ENCODE measurements at places on chromosomes 7 and 10.

DNA sequence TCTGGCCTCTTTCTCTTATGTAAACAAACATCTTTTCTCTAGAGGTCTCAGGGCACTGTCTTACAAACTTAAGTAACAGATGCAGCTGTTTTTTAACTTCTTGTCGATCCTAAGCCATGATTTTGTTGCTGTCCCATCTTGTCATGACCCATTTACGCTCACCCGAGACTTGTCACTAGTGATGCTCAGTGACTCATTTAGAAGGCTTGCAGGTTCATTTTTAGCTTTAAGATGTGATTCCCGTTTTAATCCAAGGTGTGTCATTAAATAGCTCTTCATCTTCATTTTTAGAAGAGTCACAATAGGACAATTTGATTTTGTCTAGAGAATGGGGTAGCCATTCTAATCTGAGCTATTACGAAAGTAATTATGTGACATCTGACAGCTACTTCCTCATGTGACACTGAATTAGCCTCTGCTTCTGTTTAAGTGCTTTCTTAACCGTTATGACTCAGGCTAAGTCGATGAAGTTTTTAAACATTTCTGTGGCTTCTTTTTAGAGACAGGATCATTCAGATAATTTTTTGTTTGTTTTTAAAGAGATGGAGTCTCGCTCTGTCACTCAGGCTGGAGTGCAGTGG lies 42.7 kb downstream of the SPDYE5 start:
- peaks cover 10% of the 10 kb centered on the region for H3K4me1 ChIP-seq
- no peak for DNase-seq
- no peaks in the 10 kb centered on the region for H3K36me3 ChIP-seq
- H3K27me3 ChIP-seq: no peaks in the 10 kb centered on the region
- peak overlapping the region; percentile 42 for H3K4me3 ChIP-seq

DNA sequence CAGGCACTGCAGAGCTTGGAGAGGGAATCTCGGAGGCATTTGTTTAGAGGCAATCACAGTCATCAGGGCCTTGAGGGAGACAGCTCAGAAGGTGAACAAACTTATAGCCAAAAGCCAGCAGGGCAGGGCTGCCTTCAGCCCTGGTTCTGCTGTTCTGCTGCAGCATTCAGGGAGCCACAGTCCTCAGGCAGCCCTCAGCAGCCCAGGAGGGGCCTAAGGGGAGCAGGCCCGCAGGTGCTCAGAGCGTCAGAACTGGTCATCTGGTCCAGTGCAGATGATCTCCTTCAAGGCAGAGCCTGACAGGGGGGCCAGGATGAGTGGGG lies 84.7 kb downstream of the ARHGAP22 start:
- H3K4me3 ChIP-seq: no peak overlapping the region
- no peak overlapping the region for H3K27ac ChIP-seq
- no peak for DNase-seq
- peaks cover 7% of the 10 kb centered on the region for H3K4me1 ChIP-seq
- peaks cover 39% of the 10 kb centered on the region for H3K27me3 ChIP-seq

- no peaks in the 10 kb centered on the region for H3K27me3 ChIP-seq
Observed at GRCh38 chr10:7206412-7207100, 204.3 kb downstream of the SFMBT2 start.

DNA sequence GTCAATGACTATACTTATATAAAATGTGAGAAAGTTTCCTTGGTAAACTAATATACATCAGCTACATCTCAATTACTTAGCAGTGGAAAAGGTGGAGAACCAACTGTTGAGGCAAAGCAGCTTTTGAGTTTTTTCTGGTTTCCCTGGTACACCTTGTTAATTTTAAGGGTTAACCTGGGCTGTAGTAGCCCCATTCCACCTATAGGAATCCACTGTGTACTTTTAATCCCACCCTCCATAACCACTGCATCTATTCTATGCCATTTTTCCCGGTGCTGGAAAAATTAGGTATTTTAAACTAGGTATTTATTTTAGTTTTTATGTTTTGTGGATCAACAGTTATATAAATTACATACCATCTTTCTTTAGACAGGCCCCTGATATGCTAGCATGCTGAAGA lies 42.4 kb downstream of the NRBF2 start:
- no peak overlapping the region for H3K4me3 ChIP-seq
- no peak for DNase-seq
- no peak overlapping the region for H3K27ac ChIP-seq
- peaks cover 61% of the 10 kb centered on the region for H3K4me1 ChIP-seq

- no peak overlapping the region for H3K4me3 ChIP-seq
- DNase-seq: no peak
- no peaks in the 10 kb centered on the region for H3K4me1 ChIP-seq
- H3K36me3 ChIP-seq: no peaks in the 10 kb centered on the region
- no peaks in the 10 kb centered on the region for H3K27me3 ChIP-seq
Observed at GRCh38 chr7:113263749-113264148, 145.4 kb upstream of the SMIM30 start.

All from activated T-cell treated with anti-CD3 and anti-CD28 coated beads, Interleukin-2, amount 50 U/mL, for 72 hours (primary cell).